H1 (cell line): ENCODE measurements at places on chromosomes 1 and 21.
A peak's percentile ranks its signal among the peaks of the same experiment; 100 is the strongest.

DNA sequence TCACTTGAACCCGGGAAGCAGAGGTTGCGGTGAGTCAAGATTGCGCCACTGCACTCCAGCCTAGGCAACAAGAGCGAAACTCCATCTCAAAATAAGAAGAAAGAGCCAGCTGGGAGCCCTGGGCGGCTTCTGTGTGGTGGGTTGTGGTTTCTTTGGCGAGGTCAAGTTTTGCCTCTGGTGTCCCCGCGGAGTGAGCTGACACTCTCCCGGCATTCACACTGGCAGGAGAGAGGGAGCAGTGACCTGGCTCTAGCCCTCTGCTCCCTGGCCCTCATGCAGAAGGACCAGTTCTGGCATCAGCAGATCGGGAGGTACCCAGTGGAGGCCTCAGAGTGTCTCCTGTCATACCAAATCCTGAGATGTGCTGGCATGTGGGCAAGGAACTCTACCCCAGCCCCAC, 81.0 kb upstream of the VAMP3 start:
- no peak for DNase-seq

DNA sequence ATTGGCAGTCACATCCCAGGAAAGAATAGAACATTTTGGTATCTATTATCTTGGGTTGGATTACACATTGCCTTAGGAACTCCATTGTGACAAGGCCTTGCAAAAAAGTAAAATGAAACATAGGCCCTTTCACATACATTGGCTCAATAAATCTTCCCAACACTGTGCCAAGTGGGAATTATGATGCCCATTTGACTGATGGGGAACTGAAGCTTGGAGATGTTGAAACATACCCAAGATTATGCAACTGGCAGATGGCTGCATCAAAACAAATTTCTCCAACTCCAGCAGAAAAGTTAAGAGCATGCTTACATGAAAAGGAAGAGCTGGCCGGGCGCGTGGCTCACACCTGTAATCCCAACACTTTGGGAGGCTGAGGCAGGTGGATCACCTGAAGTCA, 26.9 kb downstream of the PLEKHO1 start:
- no peak for DNase-seq

DNA sequence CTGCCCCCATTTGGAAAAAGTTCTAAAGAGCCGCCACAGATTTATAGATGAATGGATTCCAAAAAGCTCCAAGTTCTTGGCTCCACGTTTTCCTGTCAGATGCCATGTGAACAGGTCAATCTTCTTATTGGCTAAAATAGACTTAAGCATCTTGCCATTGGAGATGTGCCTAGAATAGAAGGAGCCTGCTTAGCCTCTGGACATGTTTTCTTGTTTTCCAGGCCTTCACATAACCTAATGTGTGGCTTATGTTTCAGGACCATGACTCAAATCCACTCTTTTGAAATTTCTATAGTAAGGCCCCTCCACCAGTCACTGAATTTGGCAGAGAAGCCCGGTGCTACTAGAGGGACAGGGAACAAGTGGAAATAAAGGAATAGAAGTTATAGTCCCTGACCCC, 31.5 kb downstream of the PHC2 start:
- no peak for DNase-seq

GRCh38 chr1:230831771-230832170, 36.5 kb downstream of the C1orf198 start:
- no peak for DNase-seq

- no peak for DNase-seq
Observed at GRCh38 chr1:176574756-176575155, 111.8 kb downstream of the PAPPA2 start.

DNA sequence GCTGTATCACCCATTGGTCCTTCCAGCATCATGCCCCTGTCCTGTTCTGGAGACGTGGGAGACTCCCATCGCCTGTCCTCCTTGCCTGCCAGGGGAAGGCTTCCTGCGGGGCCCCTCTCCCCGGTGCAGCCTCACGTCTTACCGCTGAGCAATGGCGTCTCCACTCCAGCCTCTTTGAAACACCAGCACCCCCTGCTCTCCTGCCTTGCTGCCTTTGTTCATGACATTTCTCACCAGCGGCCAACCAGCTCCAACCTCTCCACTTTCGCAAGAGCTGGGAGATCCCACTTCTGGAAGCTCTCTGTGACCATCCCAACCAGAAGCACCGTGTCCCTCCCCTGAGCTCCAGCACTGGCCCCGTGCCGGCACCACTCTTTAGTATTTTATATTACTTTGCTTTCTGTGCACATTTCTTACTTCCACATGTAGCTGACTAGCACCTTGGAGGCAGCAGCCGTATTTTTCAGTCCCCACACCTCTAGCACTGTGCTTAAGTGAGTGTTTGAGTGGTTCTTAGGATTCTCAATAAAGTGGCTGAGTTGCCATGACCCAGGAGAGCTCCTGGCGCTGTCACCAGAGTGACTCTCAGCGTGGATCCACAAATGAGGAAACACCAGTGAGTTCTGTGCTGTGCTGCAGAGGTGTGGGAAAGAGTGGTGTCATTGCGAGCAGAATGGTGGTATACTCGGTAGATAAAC, 83.5 kb downstream of the ATP5PO start:
- DNase-seq: no peak

- DNase-seq: peak; percentile 70
Observed at GRCh38 chr1:42962641-42963377, 4.1 kb upstream of the SLC2A1 start.

- DNase-seq: no peak
Observed at GRCh38 chr21:42676808-42677207, 23.4 kb downstream of the PDE9A start.

- no peak for DNase-seq
Observed at GRCh38 chr1:26378088-26378878, 5.7 kb upstream of the ZNF683 start.

- no peak for DNase-seq
Observed at GRCh38 chr1:157360023-157360390, 192.3 kb downstream of the FCRL5 start.

DNA sequence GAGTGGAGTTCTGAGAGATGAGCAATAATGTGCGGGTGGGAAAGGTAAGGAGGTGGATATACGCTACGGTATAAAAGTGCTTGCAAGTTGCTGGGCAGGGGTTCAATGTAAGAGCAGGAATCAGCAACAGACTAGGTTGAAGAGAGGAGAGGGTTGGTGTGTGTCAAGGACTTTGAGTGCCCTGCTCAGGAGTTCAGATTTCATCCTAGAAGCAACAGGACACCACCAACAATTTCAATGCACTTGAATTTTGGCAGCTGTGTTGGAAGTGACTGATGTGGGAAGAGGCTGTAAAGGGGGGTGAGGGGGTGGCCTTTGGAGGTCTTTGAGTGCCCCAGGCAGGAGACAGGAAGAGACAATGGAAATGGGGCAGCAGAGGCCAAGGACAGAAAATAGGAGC, 57.3 kb downstream of the RHOU start:
- DNase-seq: no peak

GRCh38 chr1:54849219-54850068, 37.6 kb downstream of the DHCR24 start:
- no peak for DNase-seq

GRCh38 chr1:89085781-89086180, 20.8 kb upstream of the GBP1 start:
- DNase-seq: no peak

DNA sequence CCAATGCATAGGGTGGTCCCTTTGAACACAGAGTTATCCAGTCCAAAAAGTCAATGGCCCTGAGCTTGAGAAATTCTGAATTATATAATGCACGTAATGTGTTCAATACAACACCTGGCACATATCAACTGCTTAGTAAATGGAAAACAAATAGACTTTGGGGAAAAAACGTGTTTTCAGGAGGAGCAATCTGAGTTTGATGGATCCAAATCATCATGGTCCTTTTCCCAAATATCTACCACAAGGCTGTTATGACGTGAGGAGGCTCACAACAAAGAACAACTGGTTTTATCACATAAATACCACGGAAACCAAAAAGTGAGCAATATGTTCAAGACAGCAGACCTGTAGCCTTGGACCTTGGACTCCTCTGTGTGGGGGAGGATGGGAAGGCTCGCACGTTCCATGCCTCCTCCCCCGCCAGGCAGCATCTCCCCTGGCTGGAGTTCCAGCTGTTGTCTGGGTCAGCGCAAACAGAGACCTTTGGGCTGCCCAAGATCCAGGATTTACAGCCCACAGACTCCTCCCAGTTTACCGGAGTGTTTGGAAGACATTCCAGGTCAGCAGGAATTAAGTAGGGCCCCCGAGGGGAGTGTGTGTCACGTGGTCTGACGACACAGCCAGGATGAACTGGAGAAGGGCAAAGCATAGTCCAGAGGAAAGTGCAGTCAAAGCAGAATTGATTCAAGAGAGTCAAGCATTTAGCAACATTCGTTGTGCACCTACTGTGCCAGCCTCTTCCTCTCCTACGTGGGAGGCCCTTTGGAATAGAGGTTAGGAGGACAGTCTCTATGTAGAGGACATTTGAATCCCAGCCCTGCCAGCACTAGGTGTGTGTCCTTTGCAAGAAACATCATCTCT, 32.2 kb upstream of the MED18 start:
- peak; percentile 66 for DNase-seq

DNA sequence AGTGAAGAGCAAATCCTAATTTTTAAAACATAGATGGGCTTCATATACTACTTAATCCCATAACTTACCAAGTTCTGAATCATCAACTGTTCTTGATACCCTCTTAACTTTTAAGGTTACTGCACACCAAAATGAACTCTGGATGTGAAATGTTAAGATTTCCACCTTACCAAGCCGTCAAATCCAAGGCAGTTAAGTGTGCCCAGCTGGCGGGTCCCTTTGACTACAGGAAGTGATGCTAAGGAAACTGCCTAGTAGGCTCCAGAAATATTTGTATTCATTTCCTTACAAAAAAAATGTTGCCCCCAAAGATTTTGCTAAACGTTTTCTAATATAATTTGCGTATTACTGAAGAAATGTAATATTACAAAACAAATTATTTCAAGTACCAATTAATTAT, 10.7 kb downstream of the NRIP1 start:
- no peak for DNase-seq

DNA sequence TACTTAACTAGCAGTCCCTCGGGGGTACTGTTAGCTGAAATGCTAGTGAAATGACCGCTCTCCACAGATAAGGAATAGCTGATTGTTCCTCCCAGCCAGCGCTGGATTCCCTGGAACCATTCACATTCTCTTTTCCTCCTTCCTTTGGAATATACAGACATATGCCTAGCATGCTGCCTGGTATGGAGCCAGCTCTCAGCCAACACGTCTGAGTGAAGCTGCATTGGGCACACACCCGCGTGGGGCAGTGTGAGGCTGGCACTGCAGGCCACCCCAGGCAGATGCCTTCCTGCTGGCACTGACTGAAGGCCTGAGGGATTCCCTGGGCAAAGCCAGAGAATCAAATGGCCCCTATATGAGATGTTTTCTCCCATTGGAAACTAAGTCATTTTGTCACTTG, 66.7 kb downstream of the TLR5 start:
- DNase-seq: no peak

DNA sequence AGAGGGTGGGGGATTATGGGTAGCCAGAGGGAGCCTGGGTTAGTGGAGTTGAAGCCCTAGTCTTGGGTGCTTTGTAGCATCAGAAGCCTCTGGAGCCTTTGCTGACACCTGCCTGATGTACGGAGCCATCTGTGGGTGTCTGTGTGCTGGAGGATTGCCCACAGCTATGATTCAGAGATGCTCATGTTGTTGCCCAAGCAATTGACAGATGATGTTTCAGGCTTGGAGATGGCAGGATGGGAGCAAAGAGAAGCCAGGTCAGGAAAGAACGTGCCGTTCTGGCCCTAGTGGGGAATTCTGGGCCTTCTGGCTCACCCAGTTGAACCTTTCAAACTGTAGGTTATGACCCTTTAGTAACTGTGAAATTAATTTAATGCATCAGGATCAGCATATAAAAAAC, 27.6 kb downstream of the COQ8A start:
- DNase-seq: no peak

- DNase-seq: no peak
Observed at GRCh38 chr1:37294529-37294928, 179.9 kb upstream of the ZC3H12A start.

- no peak for DNase-seq
Observed at GRCh38 chr1:65343286-65343685, 33.9 kb downstream of the DNAJC6 start.

DNA sequence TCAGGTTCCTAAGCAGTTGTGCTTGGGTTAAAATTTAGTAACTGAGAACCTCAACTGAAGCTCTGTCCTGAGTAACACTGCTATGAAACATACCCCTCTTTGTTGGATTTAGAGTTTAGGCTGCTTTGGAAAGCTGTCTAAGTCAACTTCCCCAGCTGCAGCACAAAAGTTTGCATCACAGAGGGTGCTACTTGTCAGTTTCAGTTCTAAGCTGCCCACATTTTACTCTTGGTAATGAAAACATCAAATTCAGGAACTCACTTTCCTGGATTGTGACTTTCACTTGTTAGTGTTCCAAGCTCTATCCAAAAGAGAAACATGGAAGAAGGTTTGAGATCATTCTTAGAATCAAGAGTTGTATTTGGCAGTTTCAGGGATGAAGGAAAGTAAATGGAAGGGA, 191.7 kb upstream of the NFIA start:
- no peak for DNase-seq

DNA sequence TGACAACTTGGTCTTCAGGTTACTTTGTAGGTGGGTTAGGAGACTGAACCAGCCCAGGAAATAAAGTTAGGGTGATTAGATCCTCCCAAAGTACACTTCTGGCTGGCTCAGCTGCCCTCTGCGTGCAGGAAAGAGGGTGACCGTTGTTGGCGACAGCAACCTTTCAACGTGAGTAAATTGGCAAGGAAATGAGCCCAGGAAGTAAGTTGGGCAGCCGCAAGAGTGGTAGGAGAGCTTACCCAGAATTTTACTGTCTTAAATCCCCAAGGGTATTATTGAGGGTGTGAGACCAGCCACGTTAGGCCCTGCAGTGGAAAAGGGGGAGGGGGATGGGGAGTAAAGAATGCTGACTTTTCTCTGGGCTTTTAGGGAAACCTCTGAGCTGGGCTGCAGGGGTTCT, 1.6 kb downstream of the TENT5C start:
- peak; percentile 48 for DNase-seq

GRCh38 chr21:46180778-46181391, 3.4 kb downstream of the SPATC1L start:
- DNase-seq: no peak

- no peak for DNase-seq
Observed at GRCh38 chr1:242761556-242761955, 237.1 kb upstream of the PLD5 start.
